NCI-H2171 (cell line): ENCODE measurements at places on chromosomes 2 and 18.

DNA sequence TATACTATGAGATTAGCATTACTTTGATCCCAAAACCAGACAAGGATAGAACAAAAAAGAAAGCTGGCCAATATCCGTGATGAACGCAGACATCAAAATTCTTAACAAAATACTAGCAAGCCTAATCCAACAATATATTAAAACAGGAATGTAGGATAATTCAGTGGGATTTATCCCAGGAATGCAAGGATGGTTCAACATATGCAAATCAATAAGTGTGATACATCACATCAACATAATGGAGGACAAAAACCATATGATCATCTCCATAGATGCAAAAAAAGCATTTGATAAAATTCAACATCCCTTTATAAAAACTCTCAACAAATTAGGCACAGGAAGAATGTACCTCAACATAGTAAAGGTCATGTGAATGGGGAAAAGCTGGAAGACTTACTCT lies 158.5 kb downstream of the KCNE4 start:
- no peak for DNase-seq

- DNase-seq = no peak
Measured at GRCh38 chr2:234410526-234410925, 86.4 kb downstream of the ARL4C start.

- DNase-seq = no peak
Measured at GRCh38 chr2:103401621-103402020, 639.8 kb downstream of the TMEM182 start.

- DNase-seq = no peak
Measured at GRCh38 chr2:111116011-111116746, 4.5 kb upstream of the BCL2L11 start.

- no peak for DNase-seq
Measured at GRCh38 chr2:224432003-224432579, 30.2 kb upstream of the FAM124B start.
